ENCODE measurements at places on chromosomes 7 and 10.

GRCh38 chr7:148753224-148753623, 54.5 kb downstream of the CUL1 start:
- no peak for DNase-seq

- DNase-seq = no peak
Measured at GRCh38 chr10:90138844-90139243, 437.5 kb downstream of the KIF20B start.

- no peak for DNase-seq
Measured at GRCh38 chr7:139104091-139104450, 5.4 kb downstream of the ZC3HAV1 start.

- DNase-seq = no peak
Measured at GRCh38 chr7:157708919-157709295, 372.1 kb downstream of the DNAJB6 start.

- no peak for DNase-seq
Measured at GRCh38 chr7:1662767-1663166, 7.3 kb upstream of the ELFN1 start.

DNA sequence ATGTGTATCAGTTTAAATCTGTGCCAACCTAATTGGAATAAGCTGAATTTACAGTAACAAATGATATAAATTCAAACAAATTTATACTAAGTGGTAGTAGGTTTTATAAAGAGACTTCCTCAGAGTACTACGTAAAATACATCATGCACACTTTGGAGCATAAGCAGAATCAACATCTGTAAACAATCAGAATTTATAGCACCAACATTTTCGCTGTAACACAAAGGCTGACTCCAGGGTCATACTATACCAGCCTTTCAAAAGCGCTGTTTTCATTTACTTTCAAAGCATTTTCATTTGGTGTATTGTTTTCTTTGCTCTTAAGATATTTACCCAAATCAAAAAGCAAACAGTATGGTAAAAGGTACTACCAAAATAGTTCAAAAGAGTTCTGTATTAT, 29.3 kb upstream of the TMEM168 start:
- DNase-seq = no peak

GRCh38 chr7:158186864-158187693, 400.5 kb downstream of the PTPRN2 start:
- DNase-seq = no peak

DNA sequence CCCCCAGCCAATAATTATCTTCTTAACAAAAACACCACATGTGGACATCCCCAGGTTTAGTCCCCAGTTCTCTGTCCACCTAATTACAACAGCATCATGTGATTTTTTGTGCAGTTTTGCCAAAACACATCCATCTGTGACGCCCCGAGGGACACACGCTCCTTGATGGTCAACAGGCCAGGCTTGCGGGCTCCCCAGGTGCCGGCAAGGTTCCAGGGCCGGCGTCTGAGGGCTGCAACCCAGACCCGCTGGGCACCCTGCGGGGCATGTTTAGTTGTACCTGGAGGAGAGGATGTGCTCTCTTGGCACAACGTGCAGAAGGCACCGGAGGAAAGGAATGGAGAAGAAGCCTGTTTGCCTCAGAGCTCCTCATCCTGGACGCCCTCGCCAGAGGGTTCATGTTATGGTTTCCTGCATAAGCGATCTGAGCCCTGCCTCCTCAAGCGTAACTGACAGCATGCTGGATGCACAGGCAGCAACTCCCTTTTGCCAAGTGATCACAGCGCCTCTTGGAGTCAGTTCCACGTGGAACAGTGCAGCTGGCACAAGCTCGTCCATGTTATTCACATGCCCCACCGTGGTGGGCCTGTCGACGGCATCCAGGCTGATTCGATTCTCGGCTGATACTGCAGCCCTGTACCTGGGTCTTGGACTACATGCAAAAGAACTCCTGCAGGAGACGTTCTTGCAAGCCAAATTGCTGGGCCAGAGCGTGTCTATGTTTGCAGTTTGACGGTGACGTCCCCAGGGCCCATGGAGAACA, 41.6 kb downstream of the JAKMIP3 start:
- no peak for DNase-seq

- DNase-seq = no peak
Measured at GRCh38 chr7:50304129-50304910, at the start of gene IKZF1. IKZF1 (plus strand) TSS chr7:50304716; CDS start chr7:50319062, 14,346 bp downstream.

- no peak for DNase-seq
Measured at GRCh38 chr10:96709525-96709924, 10.8 kb downstream of the PIK3AP1 start.

DNA sequence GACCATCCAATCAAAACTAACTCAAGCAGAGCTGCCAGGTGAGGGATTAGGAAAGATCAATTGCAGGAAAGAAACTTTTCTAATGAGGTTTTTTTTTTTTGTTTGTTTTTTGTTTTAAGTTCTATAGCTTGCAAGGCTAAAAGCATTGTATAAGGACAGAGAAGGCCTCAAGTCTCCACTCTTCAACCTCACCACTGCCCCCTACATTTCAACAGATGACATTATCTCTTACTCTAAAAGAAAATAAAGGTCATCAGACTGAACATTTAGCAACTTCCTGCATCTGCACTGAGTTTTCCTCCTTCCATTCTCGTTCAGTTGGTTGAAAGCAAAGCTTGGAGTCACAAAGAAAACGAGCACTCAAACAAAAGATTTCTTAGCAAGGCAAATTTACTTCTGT, 45.2 kb upstream of the EXOC4 start:
- no peak for DNase-seq

GRCh38 chr7:121604627-121605316, 208.7 kb upstream of the FAM3C start:
- DNase-seq = no peak

GRCh38 chr7:154841731-154842331, 161.1 kb downstream of the PAXIP1 start:
- peak; percentile 76 for DNase-seq

DNA sequence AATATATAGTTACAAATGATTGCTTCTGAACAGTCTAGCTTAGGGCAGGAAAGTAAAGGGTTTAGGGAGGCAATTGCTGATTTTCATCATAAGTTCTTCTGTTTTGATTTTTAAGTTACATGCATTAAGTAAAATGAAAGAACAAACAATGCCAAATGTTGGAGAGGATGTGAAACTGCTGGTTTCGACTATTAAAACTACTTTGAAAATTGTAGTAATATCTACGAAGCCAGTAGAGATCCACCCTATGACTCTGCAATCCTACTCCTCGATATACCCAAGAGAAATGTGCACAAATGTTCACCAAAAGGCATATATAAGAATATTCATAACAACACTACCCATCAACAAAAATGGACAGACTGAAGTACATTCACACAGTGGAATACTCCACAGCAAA, 24.3 kb downstream of the PDZD8 start:
- DNase-seq = no peak

DNA sequence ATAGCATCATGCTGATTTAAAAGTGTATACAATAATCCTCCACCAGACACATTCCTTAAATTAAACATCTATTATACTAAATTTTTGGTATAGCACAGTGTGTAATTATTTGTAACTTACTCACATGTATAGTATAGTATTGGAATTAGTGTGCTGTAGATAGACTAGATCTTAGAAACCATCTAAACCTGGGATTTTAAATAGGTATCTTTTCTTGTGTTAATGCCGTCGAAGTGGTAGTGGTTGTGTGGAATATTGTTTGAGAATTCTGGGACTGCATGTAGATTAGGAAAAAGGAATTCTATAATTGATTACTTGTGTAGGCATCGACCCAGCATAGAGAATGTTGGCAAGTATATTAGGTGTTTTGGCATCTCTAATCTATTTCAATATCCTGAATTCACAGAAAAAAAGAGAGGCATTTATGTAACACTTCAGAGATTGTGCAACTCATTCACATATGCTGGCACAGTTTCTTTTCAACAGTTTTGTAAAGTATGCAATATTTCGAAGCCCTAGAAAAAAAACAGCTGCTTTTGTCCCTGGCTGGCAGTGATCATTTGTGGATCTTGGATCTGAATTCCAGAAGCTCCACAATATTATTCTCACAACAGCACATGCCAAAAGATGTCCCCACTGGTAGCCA, 145.5 kb upstream of the AGR3 start:
- DNase-seq = no peak

DNA sequence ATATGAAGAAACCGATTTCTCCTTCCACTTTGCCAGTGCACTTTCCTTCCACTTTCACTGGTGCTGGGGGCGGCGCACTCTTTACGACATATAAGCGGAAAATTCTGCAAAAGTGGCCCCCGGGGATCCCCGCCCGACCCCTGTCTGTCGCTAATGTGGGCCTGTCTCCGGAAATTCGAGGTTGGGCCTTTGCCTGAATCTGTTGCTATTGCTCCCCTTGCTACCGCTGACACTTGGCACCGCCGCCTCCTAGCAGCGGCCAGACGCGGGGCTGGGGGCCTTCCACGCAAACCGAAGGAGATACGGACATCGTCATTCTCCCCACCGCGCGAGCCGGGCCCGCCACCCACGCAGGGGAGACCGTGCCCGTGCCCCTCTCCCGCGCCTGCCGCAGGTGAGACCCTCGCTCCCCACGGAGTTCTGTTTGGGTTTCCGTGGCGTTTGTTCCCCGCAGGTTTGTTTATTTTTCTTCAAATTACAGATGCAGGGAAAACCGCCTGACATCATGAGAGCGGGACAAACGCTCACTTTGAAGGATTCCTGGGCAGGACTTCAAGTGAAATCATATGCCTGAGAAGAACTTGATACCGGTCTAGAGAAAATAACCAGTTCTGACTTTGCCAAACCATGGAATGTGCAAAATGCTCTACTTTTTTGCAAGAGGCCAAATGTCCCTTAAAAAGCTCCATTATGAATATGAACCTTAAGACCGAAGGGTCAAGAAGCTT, 5.0 kb downstream of the TWIST1 start:
- no peak for DNase-seq

DNA sequence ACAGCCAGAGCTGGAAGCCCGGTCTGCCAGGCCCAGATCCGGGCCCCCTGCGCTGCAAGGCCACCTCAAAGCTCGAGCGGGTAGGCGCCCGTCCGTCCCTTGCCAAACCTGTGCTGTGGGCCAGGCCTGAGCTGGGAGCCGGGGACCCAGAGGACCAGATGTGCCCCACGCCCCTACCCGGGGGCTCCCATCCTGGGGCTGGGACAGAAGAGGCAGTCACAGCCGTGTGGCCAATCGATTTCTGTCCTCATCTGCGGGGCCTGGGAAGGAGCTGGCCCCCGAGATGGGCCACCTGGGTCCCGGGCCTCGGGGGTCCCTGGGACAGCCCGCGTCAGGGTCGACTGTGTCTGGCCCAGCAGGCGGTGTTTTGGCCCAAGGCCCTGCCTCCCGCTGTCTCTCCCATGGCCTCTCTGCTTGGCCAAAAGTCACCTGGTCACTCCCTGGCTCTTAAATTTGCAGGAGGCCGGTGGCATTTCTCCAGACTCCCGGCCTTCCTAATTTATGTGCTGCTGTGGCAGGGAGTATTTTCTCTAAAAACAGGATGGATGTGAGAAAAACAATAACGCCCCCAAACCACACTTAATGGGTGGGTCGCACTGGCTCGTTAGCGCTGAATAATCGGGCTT, 63.8 kb downstream of the UNCX start:
- DNase-seq = no peak

DNA sequence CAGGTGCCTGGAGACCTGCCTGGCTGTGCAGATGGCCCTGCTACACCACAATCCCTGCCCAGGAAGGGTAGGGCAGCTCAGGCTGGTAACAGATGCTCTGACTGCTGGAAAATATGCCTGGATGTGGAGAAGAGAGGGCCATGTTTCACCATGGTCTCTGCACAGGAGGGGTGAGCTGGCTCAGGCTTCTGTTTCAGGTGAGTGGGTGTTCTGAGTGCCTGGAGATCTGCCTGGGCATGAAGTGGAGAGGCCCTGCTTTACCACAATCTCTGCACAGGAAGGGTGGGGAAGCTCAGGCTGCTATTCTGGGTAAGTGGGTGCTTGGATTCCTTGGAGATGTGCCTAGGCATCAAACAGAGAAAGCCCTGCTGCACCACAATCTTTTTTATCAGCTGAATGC, 350.1 kb downstream of the KIF20B start:
- DNase-seq = peak; percentile 75

GRCh38 chr10:112363696-112364688, 9.9 kb upstream of the ACSL5 start:
- DNase-seq = no peak

DNA sequence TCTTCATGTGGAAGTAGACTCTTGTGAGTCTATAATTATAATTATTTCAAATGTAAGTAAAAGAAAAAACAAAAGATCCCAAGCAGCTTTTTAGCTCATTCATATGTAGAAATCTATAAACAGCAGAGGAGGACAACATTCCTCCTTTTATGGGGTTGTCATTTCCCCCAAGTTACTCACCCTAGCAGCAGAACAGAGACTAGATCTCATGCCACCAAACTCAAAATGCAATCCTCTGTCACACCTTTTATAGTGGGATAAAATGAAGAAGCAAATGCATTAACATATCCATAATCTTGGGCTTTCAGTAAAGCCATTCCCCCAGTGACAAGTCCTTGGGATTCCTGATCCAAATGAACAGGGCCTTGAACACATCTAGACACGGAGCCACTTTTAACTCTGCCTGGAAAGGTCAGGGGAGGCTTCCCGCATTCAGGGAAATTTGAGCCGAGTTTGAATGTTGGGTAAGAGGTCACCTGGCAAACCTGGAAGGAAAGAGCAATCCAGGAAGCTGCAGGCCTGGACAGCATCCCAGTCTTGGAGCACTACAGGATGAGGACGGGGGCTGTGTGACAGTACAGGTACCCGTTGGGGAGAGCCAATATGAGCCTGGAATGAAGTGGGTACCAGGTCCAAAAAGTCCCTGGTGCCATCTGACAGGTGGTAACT, 76.4 kb downstream of the DOCK4 start:
- peak; percentile 89 for DNase-seq

DNA sequence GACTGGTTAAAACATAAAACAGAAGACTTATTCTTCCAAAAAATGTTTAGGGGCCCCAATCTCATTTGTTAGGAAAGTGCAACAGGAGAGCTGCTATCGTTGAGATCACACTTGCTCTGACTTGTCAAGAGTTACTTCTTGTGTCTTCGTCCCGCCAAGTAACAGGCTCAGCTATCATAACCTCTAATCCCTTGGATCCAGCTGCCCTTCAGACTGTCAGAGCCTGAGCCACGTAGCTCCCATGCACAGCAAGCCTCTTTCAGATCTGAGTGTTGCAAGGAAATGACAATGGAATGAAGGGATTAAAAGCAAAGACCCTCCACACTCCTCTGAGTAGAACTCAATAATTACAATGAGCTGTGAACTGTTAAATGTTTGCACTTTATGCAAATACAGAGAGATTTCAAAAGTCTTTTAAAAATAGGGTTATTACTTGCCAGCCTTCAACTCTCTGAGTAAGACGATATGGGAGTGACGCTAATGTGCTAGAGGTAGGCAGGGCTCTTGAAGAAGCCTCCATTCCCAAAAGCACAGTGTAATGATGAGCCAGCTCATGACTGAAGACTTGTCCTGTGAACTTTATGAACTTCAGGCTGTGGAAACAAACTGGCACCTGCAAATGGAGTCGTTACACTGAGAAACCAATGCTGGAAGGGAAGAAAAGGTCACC, 28.4 kb upstream of the CDK13 start:
- no peak for DNase-seq

Measured in NCI-H2029 treated with DMSO at 0.1 percent for 48 hours (cell line).